ENCODE measurements at places on chromosomes 5 and 9.

- no peak for DNase-seq
These were observed 80.4 kb upstream of the CDH6 start for GRCh38 chr5:31113101-31113500.

GRCh38 chr5:177367981-177368868, 10.5 kb downstream of the RGS14 start:
- DNase-seq: no peak

DNA sequence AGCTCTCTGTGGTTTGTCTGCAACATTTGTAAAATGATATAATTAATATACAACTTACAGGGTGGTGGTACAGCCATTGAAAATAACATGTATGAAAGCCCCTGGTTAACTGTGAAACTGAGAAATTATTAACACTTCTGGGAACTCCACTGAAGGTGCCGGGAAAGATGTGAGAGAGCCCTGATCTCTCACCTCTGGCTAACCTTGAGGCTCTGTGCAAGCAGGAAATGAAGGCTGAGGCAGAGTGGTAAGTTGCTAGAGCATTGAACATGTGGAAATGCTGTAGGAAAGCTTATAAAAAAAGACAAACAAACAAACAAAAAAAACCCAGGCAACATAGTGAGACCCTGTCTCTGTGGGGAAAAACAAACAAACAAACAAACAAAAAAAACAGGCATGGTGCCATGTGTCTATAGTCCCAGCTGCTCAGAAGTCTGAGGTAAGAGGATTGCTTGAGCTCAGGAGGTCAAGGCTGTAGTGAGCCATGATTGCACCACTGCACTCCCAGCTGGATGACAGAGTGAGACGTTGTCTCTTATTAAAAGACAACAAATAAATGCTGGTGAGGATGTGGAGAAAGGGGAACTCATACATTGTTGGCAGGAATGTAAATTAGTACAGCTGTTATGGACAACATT, 7.5 kb downstream of the CATSPER3 start:
- DNase-seq: no peak

DNA sequence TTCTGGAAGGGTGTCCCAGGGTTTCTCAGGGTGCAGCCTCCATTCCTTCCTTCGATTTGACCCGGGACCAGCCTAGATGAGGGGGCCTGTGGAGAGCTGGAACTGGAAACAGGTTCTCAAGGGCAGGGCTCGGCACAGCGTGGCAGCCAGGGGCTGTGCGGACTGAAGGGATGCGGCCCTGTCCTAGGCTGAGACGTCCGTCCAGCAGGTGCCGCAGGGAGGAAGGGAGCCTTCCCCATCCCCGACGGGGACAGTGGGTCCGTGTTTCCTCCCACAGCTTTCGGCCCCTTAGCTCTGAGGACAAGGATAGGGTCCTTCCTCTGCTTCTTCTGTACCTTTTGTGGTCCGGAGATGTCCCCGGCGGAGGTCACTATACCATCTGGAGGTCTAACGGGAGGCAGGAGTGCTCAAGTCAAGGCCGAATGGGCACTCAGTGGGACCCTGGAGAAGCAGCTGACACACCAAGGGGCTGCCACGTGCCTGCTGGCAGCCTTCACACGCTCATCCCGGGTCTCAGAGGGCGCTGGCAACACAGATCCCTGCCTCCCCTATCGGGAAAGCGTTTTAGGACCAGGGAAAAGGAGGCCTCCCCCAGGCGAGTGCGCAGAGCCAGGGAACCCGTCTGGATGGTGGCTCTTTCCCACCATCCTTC, 49.9 kb downstream of the USP20 start:
- DNase-seq: no peak

GRCh38 chr5:144468571-144468970, 297.9 kb downstream of the KCTD16 start:
- DNase-seq: no peak

DNA sequence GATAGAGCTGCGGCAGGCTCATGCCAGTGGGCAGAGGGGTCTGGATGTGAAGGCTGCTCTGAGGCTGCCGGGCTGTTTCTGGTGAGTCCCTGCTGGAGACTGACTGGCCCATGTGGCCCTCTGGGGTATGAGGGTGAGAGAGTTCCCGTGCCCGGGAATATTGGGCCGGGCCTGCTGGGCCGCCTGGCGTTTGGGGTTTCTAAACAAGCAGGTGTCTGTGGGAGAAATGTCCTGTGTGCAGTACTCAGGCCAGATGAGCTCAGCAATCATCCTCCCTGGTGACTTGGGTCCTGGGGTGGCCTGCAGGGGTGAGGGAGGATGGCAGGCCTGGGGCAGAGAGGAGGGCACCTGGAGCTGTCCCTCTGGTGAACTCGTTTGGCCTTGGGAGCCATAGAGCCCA, 74.9 kb downstream of the MACROH2A1 start:
- no peak for DNase-seq

GRCh38 chr5:35938568-35939227, at the start of gene CAPSL:
TSS of gene CAPSL (minus strand) at chr5:35938622. CDS start at chr5:35921120, 17,502 bp downstream.
- no peak for DNase-seq

DNA sequence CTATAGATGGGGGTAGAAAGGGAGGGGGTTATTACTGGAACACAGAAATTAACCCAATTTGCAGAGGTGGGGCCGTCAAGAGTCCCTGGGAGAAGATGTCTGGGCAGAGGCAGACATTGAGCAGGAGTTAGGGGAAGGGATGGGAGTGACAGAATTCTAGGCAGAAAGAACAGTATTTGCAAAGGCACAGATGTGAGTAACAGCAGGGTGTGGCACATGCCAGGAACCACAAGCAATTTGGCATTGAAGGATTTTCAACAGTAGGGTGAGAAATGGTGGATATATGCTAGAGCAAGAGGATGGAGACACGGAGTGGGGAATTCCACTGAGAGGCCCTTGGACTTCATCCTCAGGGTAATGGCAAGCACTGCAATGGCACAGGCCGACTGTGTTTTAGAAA, 71.6 kb upstream of the FRRS1L start:
- no peak for DNase-seq

Data from T-helper 1 cell (primary cell).